CD4-positive, alpha-beta T cell (primary cell): ENCODE measurements at places on chromosomes 1 and 21.

DNA sequence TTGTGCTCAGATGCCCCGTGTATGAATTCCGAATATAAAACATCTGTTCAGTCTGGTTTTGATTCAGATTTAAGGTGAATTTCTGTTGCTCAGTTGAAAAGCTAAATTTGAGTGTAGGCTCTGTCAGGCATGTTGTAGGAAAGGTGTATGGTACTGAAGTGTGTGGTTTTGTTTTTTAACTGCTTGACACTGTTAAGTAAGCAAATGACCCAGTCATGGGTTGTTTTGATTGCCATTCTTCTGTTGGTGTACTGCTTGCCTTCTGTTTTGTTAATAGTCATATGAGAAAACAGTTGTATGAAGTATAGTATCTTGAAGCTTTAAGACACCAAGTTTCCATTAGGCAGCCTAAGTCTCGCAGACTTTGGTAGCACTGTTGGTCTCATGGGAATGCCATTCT, 10.0 kb downstream of the MRPS6 start:
- no peak for DNase-seq

DNA sequence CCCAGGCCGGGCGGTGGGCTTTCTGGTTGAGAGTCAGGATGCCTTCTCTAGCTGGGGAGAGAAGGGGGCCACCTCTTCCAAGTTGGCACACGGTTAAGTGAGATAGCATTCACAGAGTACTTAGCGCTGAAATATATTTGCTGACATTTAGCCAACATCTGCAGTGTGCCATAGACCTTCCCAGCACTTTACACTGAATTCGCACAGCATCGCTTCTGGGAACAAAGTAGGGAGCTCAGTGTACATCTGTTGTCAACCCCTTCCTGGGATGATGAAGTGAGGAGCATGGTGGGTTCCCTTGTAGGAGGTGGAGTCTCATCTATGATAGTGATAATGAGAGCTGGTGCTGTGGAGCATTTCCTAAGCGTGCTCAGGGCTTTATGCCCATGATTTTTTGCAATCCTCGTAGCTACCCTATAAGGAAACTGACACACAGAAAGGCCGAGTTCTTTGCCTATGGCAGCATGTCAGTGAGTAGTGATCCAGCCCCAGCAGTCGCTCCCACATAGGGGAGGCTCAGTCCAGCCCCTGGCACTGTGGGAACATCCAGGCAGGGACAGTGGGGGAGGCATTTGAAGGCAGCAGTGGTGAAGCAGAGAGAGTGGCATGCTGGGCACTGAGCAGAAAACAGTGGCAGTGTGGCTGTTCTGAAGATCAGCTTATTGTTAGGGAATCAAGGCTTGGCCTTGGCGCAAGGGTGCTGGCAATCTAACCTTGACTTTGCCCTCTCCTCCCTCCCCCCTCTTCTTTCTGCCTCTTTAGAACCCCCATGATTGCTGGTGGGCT, 176.2 kb downstream of the PGBD5 start:
- no peak for DNase-seq

DNA sequence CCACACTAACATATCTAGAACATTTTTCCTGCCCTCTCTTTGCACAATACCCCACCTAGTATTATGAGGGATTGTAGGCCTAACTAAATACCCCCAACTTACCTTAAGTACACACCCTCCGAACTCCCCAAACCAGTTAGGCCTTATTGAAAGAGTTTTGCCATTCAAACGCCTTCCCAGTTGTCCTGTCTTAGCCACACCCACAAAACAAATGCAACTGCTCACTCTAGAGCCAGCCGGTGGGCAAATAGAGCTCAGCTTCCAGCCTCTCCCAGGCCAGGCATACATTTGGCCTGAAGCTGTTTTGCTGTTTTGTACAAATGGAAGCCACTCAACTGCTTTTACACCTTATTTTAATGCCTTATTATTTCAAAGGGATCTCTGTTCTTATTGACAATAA, 224.2 kb upstream of the RUNX1 start:
- no peak for DNase-seq

- no peak for DNase-seq
Measured at GRCh38 chr1:3351449-3352298, 102.8 kb upstream of the ARHGEF16 start.

DNA sequence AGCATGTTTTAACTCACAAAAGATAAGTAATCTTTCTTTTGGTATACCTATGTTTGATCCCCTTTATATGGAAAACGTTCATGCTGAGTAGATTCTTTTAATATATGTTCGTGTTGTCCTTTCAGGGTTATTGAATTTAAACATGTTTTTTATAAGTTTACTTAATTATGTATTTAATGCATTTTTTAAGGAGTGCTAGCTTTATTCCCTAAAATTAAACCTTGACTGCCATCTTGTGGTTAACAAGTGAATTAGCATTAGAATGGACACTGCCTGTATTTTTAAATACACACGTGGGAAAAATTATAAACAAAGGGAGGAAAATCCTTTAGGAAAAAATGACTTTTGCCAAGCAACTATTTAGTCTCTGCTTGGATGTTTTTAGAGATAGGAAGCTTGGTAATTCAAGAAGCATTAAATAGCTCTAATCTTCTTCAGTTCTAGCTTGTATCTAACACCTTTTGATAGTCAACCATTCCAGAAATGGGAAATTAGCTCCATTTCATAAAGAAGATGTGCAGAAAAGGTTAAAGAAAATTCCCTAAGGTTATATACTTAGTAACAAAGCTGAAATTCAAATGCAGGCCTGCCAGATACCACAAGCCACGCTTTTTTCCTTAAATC, 43.0 kb downstream of the UBE2U start:
- no peak for DNase-seq

DNA sequence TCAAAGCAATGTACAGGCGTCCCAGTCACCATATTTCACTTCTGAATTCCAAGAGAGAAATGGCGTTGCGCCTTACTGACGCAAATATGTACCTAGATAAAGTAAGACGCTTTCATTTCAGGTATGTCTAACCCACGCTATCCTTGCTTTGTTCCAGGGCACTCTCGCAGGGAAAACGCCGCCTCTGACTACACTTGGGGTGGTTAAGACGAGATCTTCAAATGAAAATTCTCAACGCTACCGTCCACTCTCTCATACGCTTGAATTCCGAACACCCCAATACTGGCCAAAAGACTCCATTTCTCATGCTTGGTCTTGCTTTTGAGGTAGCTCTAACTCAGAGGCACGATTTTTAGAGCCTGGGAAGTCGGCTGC, 736 bp upstream of the ZMPSTE24 start:
- DNase-seq, result no peak

GRCh38 chr1:182630586-182630985, 26.4 kb upstream of the RGS16 start:
- no peak for DNase-seq

DNA sequence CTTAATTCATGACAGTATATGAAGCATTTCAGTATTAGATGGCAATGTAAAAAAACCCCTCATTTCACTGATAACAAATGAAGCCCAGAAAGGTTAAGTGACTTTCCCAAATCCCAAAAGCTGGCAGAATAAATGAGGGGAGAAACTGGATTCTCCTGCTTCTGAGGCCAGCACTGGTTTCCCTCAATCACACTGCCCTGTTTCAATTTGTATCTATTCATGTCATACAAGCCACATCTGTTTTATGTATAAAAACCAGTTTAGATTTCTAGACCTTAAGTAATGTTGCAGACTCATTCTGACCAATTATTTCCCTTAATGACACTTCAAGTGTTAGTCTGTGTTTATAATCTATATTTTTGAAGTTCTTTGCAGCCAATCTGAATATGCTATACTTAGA, 16.8 kb downstream of the PLPPR4 start:
- no peak for DNase-seq

DNA sequence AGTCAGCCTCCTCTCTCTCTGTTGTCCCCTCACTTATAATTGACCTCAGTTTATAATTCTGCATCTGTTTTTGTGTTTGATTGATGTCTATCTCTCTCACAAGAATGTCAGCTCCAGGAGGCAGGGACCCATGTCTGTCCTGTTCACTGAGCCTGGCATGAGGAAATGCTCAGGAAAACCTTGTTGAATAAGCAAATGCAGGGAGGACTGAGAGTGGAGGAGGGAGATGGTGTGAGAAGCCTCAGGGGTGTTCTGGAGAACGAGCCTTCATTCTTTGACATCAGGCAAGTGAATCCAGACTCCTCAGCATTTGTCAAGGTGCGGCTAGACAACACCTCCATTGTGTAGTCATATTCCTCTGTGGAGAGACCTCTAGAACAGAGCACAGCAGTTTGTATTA, 45.5 kb downstream of the MAN1C1 start:
- DNase-seq, result no peak

- no peak for DNase-seq
Measured at GRCh38 chr1:108627256-108627655, 33.6 kb downstream of the HENMT1 start.

DNA sequence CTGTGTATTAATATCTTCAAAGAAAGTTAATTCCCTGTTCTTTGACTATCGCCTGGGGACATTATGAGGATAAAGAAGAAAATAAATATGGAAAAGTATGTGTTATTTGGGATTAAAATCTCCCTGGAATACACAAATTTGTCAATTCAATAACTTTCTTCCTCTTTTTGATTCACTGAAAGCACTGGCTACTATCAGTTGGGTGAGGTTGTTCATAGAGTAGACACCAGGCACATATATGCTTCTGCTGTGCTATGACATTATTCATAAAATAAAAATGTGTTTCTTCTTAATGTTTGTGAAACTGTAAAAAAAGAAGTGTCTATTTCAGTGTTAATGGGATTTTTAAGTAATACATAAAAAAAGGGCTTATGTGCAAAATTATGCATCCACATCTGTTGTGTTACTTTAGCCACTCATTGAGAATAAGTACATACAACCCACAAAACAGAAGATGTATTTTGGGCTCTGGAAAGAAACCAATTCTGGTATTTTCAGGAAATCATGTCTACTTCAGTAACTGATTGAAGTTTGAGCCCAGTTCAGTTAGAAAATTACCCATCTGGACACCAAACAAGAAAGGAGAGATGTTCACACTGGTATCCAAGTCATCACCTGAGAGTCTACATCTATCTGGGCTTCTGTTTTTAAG, 169.4 kb downstream of the GABPA start:
- no peak for DNase-seq

DNA sequence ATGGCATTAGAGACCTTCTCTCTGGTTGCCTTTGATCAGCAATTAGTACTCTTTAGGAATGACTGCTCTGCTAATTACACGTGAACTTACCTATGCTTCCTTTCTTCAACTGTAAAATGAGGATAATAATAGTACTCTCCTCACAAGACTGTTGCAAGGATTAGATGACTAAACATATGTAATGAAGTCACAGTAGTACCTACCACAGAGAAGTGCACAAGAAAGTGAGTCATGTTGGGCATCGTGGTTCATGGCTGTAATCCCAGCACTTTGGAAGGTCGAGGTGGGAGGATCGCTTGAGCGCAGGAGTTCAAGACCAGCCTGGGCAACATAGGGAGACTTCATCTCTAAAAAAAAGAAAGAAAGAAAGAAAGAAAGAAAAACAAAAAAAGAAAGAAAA, 68.1 kb upstream of the AK4 start:
- no peak for DNase-seq

GRCh38 chr21:31623664-31624063, 35.8 kb upstream of the SOD1 start:
- no peak for DNase-seq

DNA sequence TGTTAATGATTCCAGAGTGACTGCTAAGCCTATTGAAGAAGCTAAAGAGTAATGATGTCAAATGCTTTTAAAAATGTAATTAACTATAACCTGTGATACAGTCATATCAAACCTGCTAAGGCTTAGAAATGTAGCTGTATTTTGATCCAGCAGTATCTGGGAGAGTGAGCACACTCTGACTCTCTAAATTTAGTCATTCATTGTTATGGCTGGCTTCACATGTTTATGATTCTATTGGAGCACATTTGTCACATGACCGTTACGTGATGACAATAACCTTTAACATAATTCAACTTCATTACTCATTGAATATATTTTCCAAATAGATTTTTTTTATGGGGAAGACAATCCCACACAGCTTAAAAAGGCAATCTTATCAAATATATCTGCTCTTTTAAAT, 587.1 kb downstream of the LMO4 start:
- DNase-seq, result no peak
